ENCODE measurements at places on chromosomes 12 and 14.

GRCh38 chr14:105528586-105529318, 2.4 kb downstream of the TMEM121 start:
- no peak for DNase-seq

GRCh38 chr14:26008290-26008689, 589.5 kb downstream of the NOVA1 start:
- no peak for DNase-seq

- DNase-seq: no peak
Measured at GRCh38 chr12:15256761-15257160, 35.5 kb upstream of the RERG start.

DNA sequence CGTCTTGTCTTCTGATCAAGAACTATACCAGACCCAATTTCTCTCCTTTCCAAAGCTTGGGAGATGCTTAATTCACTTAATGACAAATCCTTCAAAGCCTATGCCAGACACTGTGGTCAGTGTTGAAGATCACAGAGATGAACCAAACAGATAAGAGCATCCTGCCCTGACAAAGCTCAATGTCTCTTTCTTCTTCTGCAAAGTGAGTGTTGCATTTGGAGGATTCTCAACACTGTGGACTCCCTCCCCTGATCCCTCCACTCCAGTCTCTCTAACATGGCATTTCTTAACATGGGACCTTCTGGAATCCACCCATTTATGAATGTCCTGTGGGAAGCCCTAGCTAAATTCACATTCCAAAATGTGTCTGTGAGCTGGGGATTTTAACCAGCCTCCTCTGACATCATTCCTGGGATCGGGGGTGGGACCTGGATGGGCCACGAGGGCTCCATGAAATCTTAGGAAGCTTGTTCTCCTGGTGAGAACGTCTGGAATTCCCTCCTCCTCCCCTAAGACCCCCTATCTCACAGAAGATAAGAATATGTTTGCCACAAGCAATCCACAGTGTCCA, 20.3 kb downstream of the SYNE3 start:
- DNase-seq: no peak

DNA sequence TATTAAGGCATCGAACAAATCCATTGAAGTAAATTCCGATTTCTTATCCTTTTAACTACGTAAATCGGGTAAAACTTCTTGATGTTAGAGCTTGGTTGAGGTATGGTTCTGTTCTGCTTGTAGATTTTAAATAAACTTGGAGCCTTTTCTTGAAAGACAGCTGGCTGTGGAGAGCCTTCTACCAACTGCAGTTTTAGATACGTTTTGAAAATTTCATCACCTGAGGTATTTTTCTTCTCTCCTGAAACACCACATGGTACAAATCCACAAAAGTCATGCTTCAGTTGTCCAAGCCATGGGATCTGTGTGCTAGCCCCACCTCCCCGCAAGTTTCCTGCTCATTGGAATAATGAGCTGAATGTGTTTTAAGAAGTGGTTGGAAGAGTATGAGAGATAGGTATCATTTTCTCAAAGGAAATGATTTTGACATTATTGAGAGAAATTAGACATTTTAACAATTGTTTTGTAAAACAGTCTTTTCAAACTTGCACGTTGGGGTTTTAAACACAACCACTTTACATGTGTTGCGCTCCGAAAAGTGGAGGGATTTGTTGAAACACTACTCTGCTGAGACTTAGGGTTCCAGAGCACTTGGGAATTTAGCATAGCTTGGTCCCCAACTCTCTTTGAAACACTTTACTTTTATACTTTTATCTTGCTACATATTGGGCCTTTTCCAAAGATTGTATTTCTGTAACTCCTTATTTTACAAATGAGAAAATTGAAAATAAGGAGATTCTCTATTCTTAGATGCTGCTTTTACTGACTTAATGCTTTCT, 1.4 kb downstream of the PPM1A start:
- no peak for DNase-seq

DNA sequence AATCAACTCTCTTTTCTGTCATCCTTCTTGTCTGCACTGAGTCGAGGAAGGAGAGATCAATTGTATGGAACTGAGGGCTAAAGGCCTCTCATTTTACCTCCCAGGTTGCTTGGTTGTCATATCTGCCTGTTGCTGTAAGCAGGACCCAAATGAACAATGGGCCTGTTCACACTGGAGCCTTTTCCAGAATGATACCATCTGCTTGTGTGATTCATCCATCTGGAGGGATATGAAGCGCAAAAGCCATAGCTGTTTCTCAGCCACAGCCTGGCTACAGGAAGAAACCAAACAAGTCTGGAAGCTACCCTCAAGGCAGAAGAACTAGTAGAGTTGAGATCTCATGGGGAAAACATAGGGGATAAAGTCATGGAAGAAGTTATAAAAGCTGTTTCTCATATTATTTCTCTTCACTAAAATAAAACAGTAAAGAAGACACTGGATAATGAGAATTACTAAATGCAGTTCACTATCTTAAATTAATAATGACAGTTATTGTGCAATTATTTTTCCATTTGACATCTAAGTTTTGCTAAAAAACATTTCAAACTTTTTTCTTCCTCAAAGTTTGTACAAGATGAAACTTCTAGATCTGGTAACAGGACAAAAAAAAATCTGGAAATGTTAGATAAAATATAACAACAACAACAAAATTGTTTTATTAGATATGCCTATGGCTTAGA, 106.3 kb downstream of the SPTSSA start:
- no peak for DNase-seq
